Anterior cingulate cortex (tissue), 58 donors: ENCODE measurements at places on chromosomes 6 and 20.

DNA sequence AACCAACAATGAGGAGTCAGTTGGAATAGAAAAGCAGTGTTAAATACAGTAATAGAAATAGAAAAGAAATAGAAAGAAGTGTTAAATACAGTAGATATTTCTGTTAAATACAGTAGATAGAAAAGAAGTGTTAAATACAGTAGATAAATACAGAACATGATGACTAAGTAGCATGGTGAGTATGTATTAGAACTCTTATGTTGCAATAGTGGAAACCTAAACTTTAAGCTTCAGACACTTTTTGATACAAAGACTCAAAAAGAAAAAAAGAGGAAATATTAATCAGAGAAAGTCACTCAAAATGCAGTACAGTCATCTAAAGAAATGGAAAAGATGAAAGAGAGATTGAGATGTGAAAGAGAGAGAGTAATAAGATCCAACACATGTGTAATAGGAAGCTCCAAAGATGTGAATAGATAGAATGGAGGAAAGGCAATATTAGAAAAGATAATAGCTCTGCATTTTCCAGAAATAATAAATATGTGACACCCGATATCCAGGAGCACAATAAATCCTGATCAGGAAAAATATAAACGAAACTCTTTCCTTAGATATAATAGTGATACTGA is 131.5 kb upstream of the KCNK16 start:
- no peak for DNase-seq

- DNase-seq: no peak
Measured at GRCh38 chr20:60903325-60903971, 348.6 kb upstream of the CDH4 start.

DNA sequence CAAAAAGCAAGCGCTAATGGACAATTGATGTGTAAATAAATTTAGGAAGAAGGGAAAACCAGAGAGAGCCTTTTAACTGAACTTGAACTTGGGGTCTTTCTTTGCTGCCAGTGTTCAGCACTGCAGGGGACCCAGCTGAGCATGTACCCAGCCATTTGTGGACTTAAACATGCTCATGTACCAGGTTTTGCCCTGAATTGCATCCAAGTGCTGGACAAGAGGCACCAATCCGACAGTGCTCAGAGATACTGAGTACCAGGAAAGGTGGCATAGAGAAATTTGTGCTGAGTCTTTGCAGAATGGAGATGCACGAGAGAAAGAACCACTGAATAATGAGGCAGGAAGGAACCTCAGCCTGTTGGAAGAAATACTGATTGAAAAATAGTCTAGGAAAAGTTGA is 16.0 kb downstream of the AKAP12 start:
- no peak for DNase-seq

DNA sequence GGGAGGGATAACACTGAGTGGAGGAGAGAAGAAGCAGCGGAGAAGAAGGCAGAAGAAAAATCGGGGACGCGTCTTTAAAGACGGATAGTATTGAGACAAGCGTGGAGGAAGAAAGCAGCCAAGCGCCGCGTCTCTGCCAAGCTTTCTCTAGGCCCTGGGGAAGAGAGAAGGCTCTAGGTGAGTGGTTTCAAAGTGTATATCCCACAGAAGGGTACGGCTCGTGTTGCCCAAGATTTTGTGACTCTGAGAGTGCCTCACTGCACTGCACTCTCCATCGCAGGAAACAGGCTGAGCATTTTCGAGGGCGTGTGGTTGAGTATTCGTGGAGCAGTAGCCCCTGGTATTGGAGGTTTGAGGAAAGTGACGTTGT is 185.4 kb downstream of the TRIM27 start:
- DNase-seq: no peak

GRCh38 chr20:63782051-63782471 is 42.5 kb downstream of the SLC2A4RG start:
- no peak for DNase-seq
